ENCODE measurements at places on chromosomes 11 and 22.
A peak's percentile ranks its signal among the peaks of the same experiment; 100 is the strongest.

- peak; percentile 64 for DNase-seq
Measured at GRCh38 chr11:43327987-43328386, 16.2 kb downstream of the API5 start.

DNA sequence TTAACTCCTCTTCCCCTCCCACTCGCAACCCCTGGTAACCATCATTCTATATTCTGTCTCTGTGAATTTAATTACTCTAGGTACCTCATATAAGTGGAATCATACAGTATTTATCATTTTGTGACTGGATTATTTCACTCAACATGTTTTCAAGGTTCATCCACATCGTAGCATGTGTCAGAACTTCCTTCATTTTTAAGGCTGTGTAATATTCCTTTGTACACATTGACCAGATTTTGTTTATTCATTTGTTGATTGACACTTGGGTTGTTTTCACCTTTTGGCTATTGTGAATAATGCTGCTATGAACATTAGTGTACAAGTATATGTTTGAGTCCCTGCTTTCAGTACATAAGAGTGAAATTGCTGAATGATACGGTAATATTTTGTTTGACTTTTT, 2.7 kb upstream of the GNB1L start:
- DNase-seq = no peak

- DNase-seq = no peak
Measured at GRCh38 chr22:49961601-49962011, 1.0 kb downstream of the PIM3 start.

DNA sequence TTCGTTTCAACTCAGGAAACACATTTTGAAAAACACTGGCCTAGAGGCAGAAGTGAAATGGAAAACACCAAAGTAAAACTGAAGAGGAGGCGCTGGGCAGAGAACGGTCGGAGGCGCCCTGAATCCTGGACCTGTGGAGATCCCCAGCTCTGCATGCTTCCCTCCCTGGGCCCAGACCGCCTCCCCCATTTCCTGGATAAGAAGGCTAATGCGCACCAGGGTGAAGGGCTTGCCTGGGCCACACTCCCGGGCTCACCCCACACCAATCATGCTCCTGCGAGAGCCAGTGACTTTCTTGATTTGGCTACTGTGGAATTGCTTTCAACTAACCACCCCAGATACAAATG, 167.1 kb downstream of the CRYBB2 start:
- DNase-seq = no peak

DNA sequence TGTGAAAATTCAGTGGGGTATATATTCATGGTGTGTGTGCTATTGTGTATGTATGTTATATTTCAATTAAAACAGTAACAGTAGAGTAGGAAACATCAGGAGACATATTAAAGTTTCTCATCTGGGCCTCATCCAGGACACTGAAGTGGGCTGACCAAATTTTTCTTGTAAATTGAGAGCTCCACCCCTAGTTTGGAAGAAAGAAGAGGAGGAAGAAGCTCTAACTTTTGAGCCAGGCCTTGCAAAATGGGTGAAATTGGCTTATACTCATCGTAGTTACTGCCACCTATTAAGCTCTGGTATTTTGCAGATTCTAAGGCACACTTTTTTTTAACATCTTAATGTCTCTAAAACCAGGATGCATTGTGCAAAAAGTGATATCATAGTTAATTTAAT, 33.7 kb downstream of the TSPAN18 start:
- no peak for DNase-seq

DNA sequence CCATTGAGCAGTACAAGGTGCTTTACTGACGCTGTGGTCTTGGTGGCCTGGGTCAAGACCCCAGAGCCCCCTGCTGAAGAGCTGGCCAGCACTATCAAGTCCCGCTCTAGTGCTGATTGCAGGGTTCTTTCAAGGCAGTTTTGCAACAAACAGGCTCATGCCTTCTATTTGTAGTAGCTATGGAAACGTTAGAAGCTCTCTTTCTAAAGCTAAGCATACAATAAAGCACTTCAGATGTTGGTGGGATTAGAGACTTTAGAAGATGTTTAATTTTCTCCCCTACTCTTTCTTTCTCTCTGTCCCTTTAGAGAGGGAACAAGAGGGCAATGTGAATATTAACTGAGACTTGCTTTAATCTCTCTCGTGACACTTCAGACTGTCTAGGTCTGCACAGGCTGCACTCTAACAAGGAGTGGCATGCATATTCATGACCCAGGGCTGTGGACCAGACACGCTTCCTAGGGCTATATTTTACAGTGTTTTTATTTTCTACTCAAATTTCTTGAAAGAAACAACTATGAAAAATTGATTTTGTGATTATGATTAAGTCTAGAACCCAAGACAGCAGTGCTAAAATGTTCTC, 138.6 kb downstream of the WNT7B start:
- DNase-seq = no peak

DNA sequence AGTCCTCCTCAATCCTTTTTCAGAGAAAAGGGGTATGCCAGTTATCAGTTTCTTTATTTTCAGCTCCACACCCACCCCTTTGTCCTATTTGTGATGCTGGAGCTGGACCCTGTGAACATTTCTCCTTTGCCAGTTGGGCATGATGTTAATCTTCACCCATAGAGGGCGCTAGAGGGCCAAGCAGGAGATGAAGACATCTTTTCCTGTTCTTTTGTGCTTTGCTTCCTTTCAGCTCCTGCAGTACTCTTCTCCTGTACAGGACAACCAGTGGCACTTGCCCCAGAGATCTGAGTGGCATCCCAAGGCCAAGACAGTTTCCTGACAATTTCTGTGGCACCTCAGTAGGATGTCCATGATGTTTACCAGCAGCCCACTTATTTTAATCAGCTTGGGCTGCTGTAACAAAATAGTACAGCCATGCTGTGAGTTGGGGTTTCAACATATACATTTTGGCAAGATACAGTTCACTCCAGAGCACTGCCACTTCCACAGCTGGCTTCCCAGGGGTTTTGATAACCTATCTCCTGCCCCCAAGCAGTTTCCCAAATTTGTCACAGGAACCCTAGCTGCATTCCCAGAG, 4.6 kb downstream of the SAA2 start:
- peak; percentile 27 for DNase-seq

- peak; percentile 62 for DNase-seq
Measured at GRCh38 chr11:131760091-131761061, 390.0 kb downstream of the NTM start.

DNA sequence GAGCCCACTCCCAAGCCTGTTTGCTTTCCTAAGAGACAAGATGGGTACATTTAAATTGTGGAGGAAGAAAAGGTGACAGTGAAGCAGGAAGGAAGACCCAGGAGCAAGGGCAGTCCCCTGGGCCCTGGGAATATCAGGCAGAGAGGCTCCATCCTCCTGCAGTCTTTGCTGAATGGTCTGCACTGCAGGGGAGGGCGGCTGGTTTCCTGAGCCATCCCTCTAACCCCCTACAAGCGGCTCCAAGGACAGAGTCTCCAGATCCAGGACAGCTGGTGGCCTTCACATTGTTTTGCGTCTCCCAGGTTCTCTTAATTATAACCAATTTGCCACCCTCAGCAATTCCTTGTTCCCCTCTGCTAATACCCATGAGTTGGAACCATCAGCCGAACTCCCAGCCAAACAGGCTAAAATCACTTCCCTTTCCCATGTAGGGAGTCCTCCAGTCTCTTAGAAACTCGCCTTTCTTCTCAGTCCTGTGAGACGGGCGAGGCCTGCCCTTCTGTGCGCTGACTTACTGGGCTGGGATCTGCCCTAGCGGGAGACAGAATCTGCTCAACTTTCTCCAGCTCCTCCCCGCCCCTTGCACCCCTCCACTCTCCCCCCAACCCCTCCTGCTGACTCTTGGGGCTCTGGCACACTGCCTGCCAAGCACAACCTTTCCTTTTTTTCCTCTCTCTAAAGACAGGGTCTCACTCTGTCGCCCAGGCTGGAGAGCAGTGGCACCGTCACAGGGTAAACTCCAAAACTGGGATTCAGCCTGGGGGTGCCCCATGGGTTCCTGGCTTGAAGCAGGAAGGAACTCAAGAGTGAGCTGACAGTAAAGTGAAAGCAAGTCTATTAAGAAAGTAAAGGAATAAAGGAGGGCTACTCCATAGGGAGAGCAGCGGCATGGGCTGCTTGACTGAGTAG, 53.4 kb upstream of the EMID1 start:
- DNase-seq = no peak

DNA sequence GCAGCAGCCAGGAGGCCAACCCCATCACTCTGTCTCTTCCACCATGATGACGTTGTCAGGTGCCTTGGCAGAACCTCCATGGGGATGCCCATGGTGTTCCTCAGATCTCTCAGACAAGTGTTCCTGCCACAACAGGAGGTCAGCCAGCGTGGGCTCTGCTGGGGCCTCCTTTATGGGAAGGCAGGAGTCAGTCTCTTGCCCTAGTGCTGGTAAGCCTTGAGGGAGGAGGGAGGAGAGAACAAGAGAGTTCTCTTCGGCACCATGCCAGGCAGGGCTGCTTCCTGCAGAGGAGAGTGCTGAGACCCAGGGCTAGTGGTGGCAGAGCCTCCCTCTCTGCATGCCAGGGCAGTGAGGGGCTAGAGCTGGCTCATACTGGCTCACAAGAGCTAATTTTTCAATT, 32.5 kb downstream of the GNAZ start:
- DNase-seq = no peak

- DNase-seq = no peak
Measured at GRCh38 chr22:46081036-46081830, 69.1 kb upstream of the PPARA start.

GRCh38 chr22:20868025-20868962, 9.5 kb downstream of the SNAP29 start:
- no peak for DNase-seq

- no peak for DNase-seq
Measured at GRCh38 chr11:57357856-57358255, 19.7 kb downstream of the P2RX3 start.

- DNase-seq = peak; percentile 22
Measured at GRCh38 chr11:20353829-20354434, 9.6 kb upstream of the HTATIP2 start.

- DNase-seq = no peak
Measured at GRCh38 chr11:107139396-107139795, 121.1 kb upstream of the GUCY1A2 start.
